ENCODE measurements at places on chromosomes 1 and 21.

GRCh38 chr1:47678464-47678980 is 240.7 kb downstream of the FOXD2 start:
- ATAC-seq: no peak

DNA sequence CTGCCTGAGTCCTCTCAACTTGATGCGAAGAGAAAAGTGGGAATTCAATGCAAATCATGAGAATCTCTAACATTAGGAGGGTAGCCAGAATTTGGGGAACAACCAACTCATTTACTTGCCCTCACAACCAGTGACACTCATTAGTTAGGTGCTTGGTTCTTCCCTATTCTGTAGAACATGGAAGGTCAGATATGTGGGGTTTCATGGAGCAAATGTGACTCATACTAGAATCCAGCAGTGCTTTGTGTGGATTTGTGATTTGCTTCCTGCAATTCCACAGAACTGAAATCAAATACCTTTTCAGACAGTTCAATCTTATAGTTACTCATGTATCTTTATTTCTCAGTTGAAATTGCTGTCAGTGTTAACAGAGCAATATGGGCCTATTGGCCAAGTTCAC is 6.9 kb upstream of the ETV3 start:
- ATAC-seq: no peak

DNA sequence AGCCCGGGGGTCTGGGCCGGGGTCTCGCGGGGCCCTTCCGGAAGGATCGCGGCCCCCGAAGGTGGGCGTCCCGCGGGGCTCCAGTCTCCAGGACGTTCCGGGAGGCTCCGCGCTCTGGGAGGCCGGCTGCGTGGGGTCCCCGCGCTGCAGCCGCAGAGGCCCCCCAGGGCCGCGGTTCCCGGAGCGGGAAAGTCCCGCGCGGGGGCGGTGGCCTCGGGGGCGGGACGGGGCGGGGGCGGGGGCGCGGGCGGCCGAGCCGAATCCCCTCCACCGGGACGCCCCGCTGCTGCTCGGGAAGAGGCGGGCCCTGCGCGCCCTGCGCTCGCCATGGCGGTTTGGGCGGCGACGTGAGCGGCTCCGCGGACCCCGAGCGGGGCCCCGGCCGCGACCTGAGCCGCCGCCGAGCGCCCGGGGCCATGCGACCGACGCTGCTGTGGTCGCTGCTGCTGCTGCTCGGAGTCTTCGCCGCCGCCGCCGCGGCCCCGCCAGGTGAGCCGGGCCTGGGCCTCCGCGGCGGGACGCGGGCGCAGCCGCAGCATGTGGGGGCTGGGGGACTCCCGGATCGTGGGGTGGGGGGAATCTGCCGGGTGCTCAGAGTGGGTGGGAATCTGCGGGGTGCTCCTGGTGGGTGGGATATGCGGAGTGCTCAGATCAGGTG is at the start of gene IFNGR2:
Gene IFNGR2, plus strand, starts transcription at position 286 of the 658 bp plus-strand sequence. Its CDS starts 131 bp downstream, at position 417.
- ATAC-seq: peak; percentile 61

GRCh38 chr21:29449306-29449950 is 150.7 kb downstream of the BACH1 start:
- ATAC-seq: no peak

DNA sequence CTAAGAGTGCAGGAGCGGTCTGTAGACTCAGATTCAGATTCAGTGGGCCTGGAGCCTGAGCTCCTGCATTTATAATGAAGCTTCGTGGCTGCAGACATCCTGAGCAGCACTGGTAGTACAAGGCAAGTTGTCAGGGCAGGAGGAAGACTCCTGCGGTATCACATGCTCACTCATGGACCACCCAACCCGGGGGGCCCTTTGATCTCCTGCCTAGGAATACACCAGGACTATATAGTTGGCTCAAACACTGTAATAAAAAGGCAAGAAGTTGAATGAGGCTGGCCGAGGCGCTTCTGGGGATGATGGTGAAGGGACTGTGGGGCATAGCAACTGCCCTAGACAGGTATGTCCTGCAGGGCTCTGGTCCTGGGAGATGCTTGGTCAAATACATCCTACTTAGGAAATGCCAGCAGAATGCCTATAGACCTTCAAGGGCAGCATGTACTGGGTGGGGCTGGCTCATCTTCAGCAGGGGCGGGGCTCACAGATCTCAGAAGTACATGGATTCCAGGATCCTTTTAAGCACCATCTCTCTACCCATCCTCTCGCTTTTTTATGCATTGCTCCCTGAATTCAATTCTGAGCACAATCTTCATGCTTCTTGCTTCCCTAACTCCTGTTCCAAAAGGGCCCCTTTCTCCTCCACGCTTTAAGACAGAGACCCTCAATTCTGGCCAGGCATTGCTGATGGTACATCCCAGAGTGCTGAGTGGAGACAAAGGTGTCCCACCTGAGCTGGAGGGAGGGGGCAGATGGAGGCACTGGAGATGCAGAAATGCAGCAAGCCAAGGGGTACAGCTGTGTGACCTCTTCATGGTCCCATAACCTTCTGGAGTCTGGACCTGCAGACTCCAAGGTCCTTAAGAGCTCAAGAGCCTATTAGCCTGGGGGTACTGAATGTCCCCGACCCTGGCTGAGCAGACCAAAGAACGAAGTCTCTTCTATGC is 2.1 kb upstream of the RAP1GAP start:
- peak; percentile 5 for ATAC-seq

GRCh38 chr1:26887125-26887524 is 3.0 kb downstream of the GPN2 start:
- no peak for ATAC-seq

GRCh38 chr1:83694449-83694848 is 304.5 kb downstream of the TTLL7 start:
- ATAC-seq: no peak

- peak; percentile 45 for ATAC-seq
Observed at GRCh38 chr1:27403065-27403726, 10.8 kb downstream of the GPR3 start.

DNA sequence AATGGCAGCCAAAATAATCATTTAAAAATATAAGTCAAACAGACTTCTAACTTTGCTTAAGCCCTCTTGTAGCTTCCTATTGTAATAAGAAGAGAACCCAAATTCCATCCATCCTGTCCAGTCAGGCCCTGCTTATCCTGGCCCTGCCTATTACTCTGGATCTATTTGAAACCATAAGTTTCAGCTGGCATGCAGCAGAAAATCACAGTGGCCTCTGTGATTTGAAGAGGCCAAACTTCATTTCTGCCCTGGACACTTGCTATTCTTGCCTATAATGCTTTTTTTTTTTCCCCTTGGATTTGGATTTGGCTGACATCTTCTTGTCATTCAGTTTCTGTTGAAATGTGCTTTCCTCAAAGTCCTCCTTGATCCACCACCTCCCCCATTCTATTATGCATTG is 642.8 kb downstream of the USP25 start:
- ATAC-seq: no peak

GRCh38 chr1:31861346-31861745 is 45.5 kb upstream of the SPOCD1 start:
- no peak for ATAC-seq

- ATAC-seq: peak; percentile 40
Observed at GRCh38 chr1:62844030-62844429, 60.1 kb downstream of the ATG4C start.

Data from motor neuron (in vitro differentiated cells).